Inflammatory macrophage treated with lipopolysaccharide for 4 hours (primary cell): ENCODE measurements at places on chromosomes 4 and X.
A peak's percentile ranks its signal among the peaks of the same experiment; 100 is the strongest.

GRCh38 chr4:113524096-113524495 lies 237.4 kb downstream of the CAMK2D start:
- no peak for DNase-seq

DNA sequence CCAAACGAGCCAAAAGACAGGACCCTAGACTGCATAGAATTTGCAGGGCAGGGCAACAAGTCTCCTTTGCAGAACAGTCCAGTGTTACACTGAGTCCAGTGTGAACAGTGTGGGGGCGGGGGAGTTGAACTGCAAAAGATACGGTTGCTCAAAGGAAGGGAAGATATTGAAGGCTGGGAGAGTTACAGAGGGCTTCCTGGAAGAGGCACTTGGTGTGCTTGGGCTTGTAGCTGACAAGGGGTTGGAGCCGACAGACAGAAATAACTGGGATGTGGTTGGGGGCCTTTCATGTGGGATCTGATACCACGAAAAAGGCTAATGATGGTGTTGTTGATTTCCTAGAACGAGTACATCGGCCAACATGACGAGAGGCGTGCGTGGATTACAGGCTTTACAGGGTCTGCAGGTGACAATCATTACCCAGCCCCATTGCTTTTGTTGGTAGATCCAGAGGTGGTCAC lies 6.1 kb downstream of the XPNPEP2 start:
- peak; percentile 7 for DNase-seq

GRCh38 chr4:64271601-64272081 lies 137.6 kb downstream of the TECRL start:
- DNase-seq, result no peak

- no peak for DNase-seq
These were observed 255.8 kb downstream of the OPHN1 start for GRCh38 chrX:68177542-68177941.

GRCh38 chrX:129983575-129984110 lies 1.2 kb downstream of the BCORL1 start:
- DNase-seq, result no peak

DNA sequence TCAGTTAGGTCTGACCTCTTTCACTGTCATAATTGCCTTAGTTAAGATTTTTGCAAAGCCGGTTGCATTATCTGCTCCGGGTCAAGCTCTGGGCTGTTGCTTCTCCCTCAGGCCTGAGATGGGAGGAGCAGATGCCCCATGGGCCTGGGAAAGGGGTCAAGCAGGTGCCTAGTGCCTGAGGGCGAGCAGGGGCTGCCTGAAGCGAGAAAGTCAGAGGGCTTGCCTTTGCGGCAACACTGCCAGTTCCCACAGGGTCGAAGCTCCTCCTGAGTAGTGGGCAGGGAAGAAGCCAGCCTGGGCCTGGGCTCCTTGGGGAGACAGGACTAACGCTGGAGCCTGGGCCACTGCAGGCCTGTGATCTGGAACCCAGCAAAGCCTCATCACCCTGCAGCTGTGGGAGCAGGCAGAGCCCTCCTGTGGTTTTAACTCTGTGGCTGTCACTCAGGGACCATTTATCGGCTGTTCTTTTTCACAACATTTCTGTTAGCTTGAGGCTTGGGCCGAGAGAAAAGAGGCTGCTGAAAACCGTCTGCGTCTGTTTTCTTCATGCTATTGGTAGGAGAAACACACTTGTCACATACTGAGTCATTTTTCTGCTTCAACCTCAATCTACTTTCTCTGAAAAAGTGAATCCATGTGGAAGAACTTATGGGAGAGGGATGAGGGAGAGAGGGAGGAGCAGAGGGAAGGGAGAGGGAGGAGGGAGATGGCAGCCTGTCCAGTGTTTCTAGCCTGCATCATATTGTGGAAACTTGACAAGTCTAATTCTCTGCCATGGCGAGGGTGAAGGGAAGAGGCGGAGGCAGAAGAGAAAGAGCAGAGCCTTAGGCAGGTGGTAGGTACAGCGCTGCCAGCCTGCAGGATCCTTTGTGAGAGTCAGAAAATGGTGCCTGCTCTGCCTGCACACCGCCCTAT lies 68.4 kb downstream of the RHOH start:
- no peak for DNase-seq

DNA sequence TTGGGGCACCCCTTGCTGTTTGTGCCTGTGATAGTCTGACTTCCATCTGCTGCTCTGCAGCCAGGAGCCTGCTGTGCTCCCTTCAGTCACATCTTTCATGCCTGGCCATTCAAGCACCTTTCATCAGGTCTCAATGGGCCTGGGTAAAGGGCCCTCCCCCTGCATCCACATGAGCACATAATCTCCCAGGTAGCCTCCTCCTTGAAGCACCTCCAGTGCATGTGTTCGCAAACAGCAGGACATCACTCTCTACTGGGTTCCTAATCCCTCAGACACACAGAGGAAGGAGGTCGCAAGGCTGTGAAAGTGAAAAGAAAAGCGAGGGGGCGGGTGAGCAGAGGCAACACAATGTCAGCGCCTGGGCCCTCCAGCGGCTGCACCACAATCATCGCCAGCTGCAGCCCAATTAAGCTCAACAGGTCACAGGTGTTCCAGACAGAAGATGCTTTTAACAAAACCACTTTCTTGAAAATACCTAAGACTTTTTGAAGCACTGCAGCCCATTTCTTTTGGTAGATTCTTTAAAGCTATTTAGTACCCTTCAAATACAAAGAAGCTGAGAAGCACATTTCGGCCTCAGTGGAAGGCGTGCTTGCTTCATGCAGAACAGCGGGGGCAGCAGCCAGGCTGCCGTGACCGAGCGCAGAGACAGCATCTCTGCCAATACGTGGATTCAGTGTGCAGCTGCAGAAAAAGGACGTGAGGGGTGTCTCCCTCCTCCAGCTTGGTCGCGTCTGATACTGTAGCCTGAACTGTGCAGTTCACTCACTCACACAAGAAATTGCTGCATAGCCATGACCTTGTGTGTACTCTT lies 92.2 kb upstream of the SPRY1 start:
- DNase-seq, result no peak

DNA sequence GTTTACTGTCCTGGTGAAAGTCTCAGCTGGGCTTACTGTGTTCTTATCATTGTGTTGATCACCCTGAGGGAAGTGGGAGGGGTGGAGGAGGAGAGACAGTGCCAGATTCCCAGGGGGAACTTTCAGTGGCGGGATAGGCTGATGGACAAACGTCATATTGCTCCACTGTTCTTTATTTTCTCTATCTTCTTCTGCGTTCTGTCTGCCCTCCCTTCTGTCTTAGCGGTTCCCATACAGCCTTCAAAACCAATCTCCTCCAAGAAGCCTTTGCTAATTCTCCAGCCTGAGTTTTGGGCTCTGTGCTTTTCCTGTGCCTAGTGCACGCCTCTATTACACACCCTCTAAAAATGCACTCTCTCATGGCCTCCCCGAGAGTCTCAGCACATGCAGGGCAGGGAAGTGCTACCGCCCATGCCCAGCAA lies 448.7 kb upstream of the FAT1 start:
- DNase-seq, result no peak

GRCh38 chrX:69142788-69143469 lies 22.3 kb downstream of the PJA1 start:
- DNase-seq, result no peak

DNA sequence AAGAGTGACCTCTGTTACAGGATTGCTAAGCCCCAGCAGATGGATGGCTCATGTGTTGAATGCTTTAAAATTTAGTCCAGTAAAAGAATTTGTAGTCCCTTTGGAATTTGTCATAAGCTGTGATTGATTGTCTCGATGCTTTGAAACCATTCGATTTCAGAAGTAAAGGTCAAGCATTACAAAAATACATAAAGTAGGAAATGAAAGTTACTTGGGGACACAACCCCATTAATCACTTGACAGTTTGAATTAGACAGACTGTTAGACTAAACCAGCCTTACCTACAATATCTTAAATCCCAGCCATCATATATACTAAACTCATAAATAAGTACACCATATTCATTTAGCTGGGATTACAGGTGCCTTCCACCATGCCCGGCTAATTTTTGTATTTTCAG lies 6.6 kb downstream of the REST start:
- DNase-seq, result peak; percentile 16

DNA sequence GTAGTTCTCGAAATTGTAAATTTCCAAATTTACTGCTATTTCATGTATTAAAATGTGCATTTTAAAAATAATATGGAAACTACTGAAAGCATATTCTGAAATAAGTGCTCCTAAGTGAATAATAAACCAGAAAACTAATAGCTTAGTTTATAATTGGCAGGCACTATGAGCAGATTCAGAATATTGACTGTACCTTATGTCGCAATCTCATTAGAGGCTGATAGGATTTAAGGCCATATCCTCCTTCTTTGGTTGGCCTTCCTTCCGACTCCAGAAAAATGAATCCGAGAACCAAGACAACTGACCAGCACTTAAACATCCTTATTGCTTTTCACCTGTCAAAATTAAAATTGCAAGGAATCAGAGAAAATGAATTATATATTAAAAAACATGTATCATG lies 52.7 kb downstream of the FSTL5 start:
- no peak for DNase-seq

- no peak for DNase-seq
These were observed 19.3 kb downstream of the RS1 start for GRCh38 chrX:18652636-18653035.

DNA sequence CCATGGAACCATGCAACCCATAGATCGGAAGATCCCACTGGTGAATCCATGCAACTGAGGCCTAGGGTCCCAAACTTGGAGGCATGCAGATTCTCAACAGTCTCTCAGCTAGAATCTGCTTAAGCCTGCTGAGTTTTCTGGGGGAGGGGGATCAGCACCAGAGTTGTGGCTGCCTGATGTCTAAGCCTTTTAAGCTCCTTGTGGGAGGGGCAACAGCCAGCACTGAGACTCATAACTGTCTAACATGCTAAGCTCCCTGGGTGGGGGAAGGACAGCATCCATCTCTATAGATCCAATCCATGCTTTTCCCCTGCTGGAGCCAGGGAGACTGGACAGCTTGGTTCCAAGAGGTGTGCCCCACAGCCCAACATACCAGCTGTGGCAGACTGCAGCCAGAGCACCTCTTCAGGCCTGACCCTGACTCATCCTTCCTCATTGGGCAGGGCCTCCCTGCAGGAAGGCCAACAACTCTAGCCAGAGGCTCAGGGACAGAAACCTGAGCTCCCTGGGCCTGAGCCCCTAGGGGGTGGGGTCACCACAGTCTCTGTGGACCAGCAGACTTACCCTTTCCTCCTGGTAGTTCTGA lies 300.1 kb upstream of the SLC7A11 start:
- DNase-seq, result no peak

DNA sequence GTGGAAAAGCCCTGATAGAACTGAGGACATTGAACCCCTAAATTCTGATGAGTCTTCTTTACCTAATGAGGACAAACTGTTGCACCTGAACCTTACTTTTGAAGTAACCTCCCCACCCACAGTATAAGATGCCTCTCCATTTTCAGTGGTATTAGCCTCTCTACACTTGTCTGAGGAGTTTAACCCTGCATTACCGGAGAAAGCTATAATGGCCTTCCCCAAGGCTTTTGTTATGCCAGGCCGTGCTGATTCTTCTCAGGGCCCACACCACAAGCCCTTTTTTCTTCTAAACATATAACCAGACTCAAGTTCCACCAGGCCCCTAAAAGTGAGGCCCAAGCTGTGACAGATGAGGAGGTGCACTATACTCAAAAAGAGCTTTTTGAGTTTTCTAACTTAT lies 345.8 kb upstream of the GRID2 start:
- no peak for DNase-seq

- DNase-seq, result no peak
These were observed at the start of gene MID1 for GRCh38 chrX:10620121-10620699. MID1 (minus strand) TSS chrX:10620585; CDS start chrX:10567547, 53,038 bp downstream.

- DNase-seq, result no peak
These were observed 199.7 kb upstream of the KLF3 start for GRCh38 chr4:38464328-38464727.

DNA sequence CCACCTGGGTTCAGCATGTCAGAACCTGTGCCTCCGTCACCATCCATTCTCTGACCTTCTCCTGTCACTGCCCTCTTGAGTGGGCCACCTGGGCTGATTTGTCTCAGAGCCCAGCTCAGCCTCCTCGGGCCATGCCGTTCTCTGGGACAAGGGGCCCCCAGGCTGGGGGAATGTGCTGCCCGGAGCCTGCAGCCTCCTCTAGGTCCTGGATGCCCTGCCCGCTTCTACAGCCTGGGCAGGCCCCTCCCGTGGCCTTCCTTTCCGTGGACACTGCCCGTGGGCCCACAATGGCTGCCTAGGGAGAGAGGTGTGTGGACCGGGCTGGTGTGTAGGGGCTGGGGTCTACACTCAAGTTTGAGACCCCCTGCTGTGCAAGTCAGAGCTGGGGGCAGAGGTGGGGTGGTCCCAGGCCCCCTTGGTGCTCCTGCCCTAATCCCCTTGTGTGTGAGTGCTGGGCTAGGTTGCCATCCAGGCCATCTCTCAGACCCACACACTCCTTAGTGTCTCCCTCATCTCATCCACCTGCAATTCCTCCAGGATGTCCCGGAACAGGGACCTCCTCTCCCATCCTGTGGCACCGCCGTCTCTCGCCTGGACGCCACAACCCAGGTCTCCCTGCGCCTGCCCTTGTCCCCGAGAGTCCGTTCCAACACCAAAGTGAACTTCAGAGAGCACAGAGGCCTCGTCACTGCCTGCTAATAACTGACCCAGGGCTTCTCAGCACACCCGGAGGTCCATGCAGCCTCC lies 12.4 kb downstream of the PSAPL1 start:
- no peak for DNase-seq

DNA sequence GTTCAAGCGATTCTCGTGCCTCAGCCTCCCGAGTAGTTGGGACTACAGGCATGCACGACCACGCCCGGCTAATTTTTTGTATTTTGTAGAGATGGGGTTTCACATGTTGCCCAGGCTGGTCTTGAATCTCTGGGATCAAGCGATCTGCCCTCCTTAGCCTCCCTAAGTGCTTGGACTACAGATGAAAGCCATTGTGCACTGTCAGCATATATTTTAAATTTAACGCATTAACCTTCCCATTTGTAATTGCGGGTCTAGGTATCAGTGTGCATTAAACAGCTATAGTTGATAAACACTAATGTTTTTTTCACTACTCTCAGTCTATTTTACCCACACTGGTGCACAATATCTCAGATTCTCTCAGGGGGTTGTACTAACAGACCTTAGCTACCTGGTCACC lies 1930.8 kb downstream of the C4orf33 start:
- no peak for DNase-seq

- DNase-seq, result no peak
These were observed 78.5 kb upstream of the PDHA2 start for GRCh38 chr4:95761426-95761825.

DNA sequence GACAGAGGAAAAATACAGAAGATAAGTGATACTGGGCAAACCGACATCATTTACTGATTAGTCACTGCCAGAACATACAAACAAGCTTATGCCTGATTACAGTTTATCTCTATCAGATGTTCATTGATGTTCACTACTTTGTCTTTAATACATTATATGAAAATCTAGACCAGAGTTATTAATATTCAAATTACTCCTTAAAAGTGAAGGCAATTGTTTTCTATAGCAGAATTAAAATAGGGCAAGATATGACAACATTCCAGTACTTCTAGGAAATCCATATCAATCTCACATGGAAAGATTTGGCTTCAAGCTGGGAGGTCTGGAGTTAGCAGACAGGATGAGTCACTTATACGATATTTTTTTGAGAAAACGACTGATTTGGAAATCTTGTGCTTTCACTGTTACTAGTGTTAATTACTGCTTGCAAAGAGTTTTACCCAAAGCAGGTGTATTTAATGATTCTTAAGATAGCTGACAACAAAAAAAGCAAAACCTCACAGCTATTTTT lies 31.8 kb downstream of the HPGD start:
- DNase-seq, result no peak

- no peak for DNase-seq
These were observed 2.9 kb downstream of the SORBS2 start for GRCh38 chr4:185809121-185809520.

GRCh38 chrX:13043938-13044337 lies 482 bp downstream of the FAM9C start:
- DNase-seq, result no peak
